ENCODE measurements at places on chromosomes 16 and 17. TPM values are rescaled to one million over a fixed set of nuclear protein-coding genes. Genes with fewer than 3 reads are reported as not detected.

Gene ITGB4
- total RNA-seq: 56.9 TPM

Gene KRTAP4-9
- total RNA-seq: not detected

Gene AOC2
- total RNA-seq: 1.1 TPM

Gene METRN
- 201 TPM for total RNA-seq

Gene TMEM238L
- not detected for total RNA-seq

Gene TBC1D3B
- 2.1 TPM for total RNA-seq

Gene CA7
- total RNA-seq: not detected
